ENCODE measurements at places on chromosomes 2 and 18.
A peak's percentile ranks its signal among the peaks of the same experiment; 100 is the strongest.

DNA sequence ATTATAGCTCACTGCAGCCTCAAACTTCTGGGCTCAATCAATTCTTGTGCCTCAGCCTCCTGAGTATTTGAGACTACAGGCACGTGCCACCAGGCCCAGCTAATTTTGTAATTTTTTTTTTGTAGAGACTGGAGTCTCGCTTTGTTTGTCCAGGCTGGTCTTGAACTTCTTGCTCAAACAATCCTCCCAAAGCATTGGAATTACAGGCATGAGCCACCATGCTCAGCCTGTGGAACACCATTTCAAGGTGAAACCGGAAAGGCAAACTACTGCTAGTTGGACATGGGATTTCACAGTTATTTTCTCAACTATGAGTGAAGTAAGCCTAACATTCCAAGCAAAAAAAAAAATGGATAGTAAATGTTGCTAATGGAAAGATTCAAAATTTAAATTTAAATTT, 20.9 kb upstream of the TGIF1 start:
- no peak for DNase-seq

DNA sequence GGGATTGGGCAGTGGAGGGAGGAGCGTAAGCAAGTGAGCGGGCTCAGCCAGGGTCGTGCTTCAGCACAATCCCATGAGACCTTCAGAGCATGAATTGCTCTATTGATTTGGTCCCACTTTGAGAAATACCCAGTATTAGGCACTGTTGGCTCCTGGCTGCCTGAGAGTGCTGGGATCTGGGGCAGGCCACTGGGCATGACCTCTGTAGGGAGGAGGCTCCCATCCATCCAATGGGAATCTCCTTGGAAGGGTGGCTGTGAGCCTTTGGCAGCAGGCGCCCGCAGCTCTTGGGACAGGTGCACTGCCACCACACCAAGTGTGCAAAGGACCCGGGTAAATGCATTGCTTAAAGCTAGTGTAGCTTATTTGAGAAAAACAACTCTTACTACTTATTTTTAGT, 137.5 kb downstream of the LDLRAD4 start:
- DNase-seq = no peak

DNA sequence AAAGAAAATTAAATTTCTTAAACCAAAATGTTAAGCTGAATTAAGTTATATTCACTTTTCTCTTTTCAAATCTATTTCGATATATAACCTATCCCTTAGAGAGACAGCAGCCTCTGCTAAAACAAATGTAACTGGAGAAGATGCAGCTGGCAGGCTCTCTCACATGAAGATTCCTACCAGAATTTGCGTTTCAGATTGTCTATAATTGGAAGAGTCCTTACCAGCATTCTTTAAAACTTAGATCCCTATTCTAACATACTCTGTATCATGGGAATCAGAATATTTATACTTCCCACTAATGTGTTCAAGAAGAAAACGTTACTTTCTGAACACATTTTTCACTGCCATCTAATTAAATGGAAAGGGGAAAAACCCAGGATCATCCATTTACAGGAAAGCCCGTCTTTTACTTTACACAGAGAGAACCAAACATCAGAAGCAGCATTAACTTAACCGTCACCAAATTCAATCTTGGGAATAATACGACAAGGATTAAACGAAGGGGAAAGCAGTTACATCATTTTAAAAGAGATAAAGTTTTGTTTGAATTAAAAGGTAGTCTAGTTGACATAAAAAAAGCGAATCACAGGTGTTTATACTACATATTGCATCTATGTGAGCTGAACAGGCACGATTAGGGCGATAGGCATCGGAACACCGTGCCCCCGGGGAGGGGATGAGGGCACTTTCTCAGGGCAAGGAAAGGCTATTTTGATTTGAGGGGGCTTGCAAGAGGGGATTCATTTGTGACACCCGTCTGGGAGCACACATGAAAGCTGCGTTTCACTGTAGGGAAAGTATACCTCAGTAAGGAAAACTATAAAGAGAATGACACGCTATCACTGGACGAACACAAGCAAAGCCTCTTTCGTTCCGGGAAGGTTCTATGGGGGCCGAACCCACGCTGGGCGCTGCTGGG, 1.3 kb downstream of the PTPN2 start:
- no peak for DNase-seq

DNA sequence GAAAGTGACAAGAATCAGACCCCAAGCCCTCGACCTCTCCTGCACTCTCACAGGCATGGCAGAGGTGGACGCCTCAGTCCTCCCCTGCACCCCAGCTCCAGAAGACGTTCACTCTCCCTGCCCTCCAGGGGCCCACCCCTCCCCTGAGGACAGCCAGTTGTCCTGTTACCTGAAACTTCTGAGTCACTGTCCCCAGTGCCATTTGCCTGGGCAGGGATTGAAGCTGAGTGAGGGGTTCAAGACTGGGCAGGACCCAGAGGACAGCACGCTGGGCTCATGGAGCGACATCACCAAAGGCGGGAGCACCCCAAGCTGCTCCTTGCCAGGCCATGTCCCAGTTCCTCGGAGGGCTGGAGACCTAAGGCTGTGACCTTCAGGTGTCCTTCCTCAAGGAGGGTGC, 34.2 kb upstream of the COL6A3 start:
- DNase-seq = peak; percentile 40

GRCh38 chr18:2657788-2658458, 2.4 kb downstream of the SMCHD1 start:
- no peak for DNase-seq
